Femur (tissue), 1 donor: ENCODE measurements at places on chromosomes 6 and 20.
A peak's percentile ranks its signal among the peaks of the same experiment; 100 is the strongest.

DNA sequence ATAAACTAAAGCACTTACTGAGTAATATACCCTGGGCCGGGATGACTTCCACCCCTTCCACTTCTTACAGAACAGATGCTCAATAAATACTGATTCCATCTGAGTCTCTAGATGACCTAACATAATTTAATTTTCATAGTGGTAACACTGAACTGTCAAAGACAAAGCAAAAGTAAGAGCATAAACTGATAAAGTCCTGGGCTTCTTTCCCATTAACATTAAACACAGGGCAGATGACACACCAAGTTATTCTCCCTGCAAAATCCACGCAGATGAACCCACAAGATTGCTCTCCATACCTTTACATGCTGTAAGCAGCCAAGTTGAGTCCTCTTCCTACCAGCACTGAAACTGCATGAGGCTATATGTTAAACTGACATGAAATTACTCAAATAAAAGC, 27.1 kb downstream of the AGPAT4 start:
- DNase-seq: no peak

GRCh38 chr6:105892577-105893262, 193.4 kb upstream of the PRDM1 start:
- no peak for DNase-seq

DNA sequence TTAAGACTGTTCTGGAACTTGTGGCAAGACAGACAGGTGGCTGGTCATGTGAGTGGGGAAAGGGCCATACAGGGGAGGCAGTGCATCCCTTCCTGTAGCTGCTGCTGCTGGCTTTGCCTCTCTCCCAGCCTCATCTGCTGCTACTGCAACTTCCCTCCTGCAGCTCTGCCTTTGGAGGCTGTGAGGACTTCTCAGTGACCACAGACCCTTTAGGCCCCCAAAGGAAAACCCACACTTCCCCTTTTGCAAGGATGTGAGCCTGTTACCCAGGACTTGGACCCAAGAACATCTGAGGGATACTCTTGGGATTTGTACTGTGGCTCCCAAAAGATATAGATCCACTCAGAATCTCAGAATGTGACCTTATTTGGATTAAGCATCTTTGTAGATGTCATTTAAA, 91.0 kb downstream of the TMEM170B start:
- DNase-seq: no peak

DNA sequence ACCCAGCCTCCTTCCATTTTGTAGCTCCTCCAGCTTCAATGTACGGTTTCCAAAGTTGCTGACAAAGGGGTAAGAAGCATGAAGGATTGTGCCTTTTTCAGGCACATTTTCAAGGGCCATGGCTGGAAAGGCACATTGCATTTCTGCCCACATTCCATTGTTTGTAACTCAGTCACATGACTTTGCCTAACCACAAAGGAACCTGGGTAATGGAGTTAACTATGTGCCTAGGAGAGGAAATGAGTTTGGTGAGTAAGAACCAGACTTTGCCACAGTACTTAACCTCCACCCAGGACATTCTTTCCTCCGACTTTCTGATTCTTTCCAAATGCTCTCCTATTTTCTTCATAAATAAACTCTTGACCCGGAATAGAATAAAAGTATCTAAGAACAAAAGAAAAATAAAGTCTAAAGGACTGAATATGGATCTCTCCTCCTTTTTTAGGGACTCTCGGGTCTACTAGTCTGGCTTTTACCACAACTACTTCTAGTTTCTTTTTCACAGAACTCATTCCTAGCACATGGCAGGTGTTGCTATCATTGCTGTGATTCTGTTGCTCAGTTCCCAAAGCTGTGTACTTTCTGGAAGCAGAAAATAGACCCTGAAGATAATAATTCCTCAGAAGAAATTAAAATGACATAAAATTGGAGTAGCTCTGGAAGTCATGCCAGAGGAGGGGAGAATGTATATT, 81.5 kb upstream of the ISM1 start:
- no peak for DNase-seq

DNA sequence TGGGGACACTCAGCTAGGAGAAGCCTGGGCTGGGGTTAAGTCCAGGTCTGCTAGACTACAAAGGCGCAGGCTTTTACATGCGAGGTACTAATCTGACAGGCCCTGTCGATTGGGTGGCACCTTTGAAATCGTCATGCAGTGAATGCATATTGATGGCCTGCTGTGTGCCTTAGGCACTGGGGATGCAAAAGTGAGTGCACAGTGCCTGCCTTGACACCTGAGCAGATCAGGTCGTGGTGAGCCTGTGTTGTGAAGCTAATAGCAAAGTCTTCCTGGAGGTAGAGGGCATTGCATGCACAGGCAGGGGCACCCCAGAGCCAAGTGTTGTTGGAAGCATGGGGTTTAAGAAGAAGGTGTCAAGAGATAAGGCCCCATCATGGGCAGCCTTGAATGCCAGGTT, 16.9 kb downstream of the LRRC1 start:
- no peak for DNase-seq

- DNase-seq: peak; percentile 28
Observed at GRCh38 chr20:6735942-6736845, 31.3 kb upstream of the BMP2 start.

DNA sequence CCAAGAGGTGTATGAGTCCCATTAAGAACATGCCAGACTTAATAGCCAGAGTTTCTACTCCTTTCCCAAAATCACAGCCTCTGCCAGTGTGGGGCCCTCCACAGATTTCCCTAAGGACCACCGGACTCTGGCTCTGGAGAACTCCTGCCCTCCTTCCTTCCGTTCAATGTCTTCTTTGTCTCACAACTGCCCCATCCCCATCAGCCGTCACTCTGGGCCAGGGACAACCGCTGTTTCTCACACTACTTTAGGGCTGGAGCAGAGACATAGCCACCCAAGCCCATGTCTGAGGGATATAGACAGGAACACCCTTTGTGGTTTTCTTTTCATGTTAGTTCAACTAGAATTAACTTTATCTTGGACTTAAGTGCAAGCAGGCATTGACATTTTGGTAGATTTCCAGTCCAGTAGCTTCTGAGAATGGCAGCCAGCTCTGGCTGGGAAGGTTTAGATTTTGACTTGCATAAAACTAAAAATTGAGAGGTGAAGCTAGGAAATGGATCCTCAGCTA, 6.7 kb upstream of the ACSS1 start:
- peak; percentile 7 for DNase-seq

DNA sequence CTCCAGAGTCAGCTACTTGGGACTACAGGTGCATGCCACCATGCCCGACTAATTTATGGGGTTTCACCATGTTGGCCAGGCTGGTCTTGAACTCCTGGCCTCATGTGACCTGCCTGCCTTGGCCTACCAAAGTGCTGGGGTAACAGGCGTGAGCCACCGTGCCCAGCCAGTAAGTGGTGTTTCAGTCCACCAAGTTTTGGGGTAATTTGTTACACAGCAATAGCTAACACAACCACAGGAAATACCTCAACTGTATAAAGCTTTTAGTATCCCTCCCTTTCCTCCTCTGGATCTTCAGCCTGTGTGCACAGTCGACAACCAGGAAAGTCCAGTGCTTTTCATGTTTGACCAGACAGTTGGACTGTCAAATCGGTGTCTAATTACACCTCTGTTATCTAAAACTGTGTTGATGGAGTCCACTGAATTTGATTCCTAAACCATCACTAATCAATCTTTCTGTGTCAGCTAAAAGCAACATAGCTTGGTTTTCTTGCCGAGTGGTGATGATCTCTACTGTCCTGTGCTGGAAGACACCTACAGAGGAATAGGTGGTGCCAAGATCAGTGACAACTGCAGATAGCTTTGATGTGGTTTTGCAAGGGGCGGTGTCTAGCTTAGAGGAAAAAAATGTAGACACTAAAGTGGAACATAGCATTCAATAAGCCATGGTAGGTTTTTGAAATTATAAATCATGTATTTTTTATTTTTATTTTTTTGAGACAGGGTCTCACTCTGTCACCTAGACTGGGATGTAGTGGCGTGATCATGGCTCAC, 22.2 kb upstream of the ZBTB2 start:
- DNase-seq: no peak

GRCh38 chr20:57451795-57452661, 60.8 kb downstream of the RBM38 start:
- DNase-seq: no peak

DNA sequence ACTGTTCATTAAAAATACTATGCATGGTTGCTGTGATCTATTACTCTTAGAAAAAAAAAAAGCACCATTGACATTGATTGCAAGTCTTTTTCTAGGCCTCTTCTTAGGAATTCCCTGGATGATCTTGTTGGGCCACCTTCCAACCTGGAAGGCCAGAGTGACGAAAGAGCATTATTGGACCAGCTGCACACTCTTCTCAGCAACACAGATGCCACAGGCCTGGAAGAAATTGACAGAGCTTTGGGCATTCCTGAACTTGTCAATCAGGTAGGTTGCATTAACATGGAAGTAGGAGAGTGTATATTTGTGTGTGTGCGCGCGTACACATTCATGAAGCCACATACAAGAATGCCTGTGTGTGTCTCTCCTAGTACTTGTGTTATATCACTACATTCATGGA, 140.4 kb downstream of the NCOA3 start:
- DNase-seq: no peak

DNA sequence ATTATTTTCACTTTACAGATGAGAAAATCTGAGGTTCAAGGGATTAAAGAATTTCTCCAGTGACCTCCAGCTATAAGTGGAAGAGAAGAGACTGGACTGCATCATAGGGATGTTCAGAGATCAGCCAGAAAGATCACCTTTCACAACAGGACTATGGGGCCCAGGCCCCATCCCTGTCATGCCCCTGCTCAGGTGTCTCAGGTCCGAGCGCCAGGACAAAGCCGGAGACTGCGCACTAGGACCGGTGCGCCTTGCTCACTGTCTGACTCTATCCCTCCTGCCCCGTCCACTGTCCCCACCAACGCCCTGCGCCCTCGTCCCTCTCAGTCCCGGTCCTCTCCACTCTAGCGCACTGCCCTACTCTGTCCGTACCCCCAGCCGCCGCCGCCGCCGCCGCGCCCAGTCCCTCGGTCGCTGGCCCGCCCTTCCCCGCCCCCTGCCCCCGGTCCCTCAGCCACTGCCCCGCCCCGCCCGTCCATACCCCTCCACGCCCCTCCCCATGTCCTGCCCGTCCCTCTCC, 521 bp upstream of the RAD21L1 start:
- no peak for DNase-seq

GRCh38 chr6:99604166-99605073, 2.2 kb upstream of the PRDM13 start:
- no peak for DNase-seq

DNA sequence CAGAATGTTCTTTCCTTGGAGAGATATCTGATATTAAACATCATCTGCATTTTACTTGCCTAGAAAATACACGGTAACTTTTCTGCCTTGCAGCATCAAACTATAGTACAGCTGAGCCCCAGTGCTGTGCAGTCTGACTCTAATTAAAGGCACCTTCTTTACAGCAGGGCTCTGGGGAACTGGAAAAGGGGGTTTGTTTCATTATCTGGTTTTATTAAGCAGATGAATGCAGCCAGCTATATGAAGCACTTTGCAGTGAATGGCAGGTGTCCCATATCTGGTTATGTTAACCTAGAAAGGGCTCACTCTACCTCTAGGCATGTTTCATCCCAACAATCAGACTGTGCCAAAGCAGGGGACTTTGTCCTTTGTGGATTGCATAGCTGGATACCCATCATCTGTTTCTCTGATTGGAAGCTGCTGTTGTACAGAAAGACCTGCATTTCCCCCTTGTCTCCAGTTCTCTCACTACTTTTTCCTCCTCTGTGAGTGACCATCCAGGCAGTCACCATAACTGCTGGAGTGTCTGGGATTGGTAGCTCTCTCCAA, 39.6 kb upstream of the CMTR1 start:
- no peak for DNase-seq

DNA sequence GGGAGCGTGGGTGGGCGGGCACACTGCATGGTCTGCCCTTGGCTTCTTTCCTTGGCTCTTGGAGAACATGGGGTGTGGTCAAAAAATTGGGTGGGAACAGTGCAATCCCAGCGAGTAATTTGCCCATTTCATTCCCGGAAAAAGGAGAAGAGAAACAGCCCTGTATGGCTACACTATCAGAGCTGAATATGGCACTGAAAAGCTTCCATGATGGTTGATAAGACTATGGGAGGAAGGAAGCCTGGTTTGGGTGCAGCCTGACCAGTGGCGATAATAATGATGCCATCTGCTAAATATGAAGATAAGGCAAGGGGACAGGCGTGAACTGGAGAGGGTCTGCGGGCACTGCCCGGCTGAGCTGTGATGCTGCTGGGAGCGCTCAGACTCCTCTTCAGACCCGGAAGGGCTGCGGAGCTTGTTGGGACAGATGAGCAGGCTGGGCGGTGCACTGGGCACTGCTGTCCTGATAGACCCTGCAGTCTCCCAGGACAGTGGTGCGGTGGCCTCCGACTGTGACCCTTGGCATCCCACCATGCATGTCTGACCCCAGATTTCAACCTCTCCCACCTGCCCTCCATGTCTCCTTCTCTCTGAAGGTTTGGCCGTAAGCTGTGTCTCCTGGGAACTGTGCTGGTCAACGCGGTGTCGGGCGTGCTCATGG, 10.2 kb downstream of the SLC22A1 start:
- DNase-seq: peak; percentile 3

DNA sequence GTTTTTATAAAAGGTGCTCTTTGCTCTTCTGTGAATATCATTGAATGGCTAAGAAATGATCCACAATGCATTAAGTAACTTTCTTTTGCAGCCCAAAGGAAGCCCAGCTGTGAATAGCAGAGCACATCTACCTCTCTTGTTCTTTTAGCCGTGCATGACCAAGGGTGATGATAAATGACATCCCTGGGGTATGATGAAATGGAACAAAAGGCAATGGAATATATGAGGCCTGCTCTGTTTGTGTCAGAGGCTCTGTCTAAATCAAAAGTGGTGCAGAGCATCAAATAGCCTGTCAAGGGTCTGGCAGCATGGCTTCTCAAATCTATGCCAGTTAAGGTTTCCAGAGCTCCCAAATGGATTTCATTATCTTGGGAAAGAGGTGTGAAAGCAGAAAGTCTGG, 362.6 kb upstream of the RNF217 start:
- no peak for DNase-seq

- DNase-seq: no peak
Observed at GRCh38 chr6:8810325-8810724, 375.0 kb upstream of the SLC35B3 start.

DNA sequence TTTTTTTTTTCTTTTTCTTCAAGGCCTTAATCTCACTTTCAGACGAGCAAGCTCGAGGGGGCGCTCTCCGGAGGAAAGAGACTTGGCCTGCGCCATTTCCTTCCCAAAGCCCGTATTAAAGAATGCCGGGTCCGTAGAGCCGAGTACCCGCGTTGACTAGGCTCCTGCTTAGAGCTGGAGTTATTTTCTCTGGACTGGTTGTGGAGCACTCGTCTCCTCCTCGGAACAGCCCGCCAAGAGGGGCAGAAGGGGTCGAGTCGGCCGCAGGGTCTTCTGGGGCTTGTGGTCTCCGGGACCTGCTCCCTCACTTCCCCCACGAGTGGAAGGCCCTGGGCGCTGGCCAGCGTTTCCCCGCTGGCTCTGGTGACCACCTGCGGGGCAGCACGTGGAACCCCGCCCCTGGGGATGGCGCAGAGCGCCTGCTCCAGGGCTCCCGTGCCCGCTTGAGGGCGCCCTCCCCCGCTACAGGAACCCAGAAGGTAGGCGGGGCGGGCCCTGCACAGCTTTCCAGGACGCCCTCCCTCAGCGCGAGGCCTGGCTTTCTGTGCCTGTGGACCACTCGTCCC, 2.7 kb upstream of the MEI4 start:
- peak; percentile 22 for DNase-seq
